ENCODE measurements at places on chromosomes 4 and X. TPM values are rescaled to one million over a fixed set of nuclear protein-coding genes. Genes with fewer than 3 reads are reported as not detected.
A peak's percentile ranks its signal among the peaks of the same experiment; 100 is the strongest.

DNA sequence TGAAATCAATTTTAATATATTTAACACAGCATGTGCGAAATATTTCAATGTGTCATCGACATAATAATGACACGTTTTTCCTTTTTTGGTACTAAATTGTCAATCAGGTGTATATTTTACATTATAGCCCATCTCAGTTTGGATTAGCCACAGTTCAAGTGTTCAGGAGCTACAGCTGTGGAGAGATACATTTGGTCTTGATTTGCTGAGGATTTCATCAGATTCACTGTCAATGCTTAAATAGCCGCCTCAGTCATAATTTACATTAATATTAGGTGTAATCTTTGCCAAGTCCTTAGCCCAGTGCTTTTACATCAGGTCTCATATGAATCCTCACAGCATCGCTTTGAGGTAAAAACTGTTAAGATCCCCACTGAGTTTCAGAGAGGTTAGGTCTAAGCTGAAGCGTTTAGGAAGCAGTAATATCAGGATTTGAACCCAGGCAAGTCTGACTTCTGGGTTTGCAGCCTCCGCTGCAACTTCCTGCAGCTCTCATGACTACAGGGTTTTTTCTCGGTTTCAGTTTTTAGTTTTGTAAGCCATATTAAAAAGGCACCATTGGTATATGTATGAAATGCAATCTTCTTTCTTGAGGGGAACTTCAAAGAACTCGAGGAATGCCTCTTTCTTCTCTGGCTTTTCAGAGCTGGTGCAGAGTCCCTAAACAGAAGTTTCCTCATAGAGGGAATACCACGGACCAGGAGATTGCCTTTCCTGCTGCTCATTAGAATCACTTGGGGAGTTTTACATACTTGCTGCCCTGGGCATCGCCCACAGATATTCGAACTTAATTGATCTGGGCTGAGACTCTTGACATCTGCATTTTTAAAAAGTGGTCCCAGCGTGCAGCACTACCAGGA lies 6.4 kb downstream of the MTM1 start:
- DNase-seq: no peak

The DMD gene
- 12.6 TPM for total RNA-seq

The RBM46 gene
- total RNA-seq: not detected

- no peak for DNase-seq
Measured at GRCh38 chr4:24855741-24856140, 57.1 kb downstream of the CCDC149 start.

GRCh38 chr4:110310795-110311194 lies 112.4 kb upstream of the ELOVL6 start:
- no peak for DNase-seq

DNA sequence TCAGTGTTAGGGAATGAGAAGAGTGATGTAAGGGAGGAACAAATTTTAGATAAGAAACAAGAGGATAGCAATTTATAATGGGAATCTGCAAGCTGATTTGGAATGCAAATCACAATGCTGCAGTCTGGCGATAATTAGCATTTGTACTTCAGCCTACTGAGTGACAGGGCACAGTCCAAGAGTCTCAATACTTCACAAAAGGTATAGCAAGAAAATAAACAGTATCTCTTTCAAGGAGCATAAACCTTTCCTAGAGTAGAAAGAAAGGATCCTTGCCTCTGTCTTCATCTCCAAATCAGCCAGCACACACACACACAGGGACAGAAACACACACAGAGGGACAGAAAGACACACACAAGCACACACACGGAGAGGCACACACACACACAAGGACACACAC lies 1.1 kb upstream of the GPM6A start:
- DNase-seq: no peak

The GYPB gene
- not detected for total RNA-seq

GRCh38 chrX:40735325-40736169 lies at the start of gene MED14:
MED14 (minus strand) TSS chrX:40735542; CDS start chrX:40735412, 130 bp downstream.
- DNase-seq: peak; percentile 95

GRCh38 chrX:119721926-119722325 lies 29.0 kb upstream of the SEPTIN6 start:
- DNase-seq: no peak

- no peak for DNase-seq
Measured at GRCh38 chr4:78707793-78708192, 68.4 kb upstream of the BMP2K start.

GRCh38 chrX:129843209-129843458 lies 552 bp downstream of the ZDHHC9 start:
- DNase-seq: no peak

DNA sequence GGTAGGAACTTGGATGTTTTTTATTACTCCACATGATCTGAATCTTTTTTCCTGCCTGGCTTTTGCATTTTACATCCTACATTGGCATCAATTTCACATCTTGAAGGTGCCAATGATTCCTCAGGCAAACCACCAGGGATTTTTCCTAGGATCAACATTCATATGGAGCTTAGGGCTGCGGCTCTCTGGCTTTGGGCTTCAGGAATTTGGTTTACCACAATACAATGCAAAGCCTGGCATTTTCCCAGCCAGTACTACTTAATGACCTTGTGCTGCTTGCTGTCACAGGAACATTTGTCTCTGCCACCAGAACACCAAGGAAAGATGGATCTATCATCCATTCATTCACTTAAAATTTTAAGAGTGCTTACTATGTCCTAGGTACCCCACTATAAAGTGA lies 180.7 kb downstream of the PDGFC start:
- DNase-seq: no peak

The STATH gene
- not detected for total RNA-seq

The TMEM271 gene
- 0.35 TPM for total RNA-seq

GRCh38 chr4:1627417-1628313 lies 56.4 kb downstream of the FAM53A start:
- DNase-seq: peak; percentile 43

DNA sequence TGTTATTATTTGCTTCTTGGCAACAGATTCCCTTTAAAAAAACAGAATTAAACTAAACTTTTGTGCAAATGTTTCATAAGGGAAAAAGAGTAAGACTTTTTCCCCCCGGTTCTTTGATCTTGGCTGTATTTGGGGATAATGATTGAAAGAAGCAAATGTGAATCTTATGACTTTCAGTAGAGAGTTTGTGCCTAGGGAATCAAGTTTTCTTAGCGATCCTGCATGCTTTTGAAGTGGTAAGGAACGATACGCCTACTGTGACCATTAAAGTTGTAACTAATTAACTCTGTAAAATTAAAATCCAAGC lies 9.0 kb downstream of the ATP10D start:
- no peak for DNase-seq

- DNase-seq: no peak
Measured at GRCh38 chrX:71609095-71609750, 9.1 kb downstream of the CXCR3 start.

The MAGEA10 gene
- not detected for total RNA-seq

DNA sequence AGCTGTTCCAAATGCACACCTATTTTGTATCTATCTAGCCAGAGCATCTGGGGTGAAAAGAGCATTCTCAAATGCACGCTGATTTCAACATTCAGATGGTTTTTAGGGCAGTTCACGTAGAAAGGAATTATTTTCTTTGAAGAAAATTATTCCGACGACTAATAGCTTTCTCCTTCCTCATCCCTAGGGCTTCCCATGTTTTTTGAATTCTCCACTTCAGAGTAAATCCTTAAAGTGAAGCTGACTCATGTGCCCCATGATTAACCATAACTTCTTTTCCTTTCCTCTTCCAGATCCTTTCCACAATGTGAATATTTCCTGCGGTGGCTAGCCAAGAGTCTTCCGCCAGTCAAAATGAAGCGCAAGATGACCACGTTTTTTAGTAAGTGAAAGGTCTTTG lies 86.7 kb upstream of the PDHA1 start:
- DNase-seq: no peak

The CT45A1 gene
- not detected for total RNA-seq

GRCh38 chrX:111581086-111581485 lies 69.6 kb downstream of the SERTM2 start:
- DNase-seq: no peak

DNA sequence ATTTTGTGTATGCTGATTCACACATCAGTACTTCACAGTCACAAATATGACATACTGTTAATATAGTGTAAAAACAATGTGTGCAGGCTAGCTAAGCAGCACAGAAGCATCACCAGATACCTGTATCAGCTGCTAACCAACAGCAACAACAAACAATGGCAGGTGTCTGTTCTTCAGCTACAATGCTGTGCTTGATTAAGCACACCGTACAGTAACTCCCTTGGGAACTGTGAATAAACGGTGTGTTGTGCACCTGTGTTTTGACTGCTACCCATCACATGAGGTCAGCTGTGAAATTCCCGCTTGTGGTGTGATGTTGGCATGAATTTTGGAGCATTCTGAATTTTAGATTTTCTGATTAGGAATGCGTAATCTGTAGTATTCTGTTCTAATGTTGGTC lies 379.7 kb upstream of the FAT1 start:
- DNase-seq: no peak

GRCh38 chr4:140930557-140930956 lies 174.4 kb upstream of the TBC1D9 start:
- no peak for DNase-seq

The PCDH10 gene
- 0.22 TPM for total RNA-seq

DNA sequence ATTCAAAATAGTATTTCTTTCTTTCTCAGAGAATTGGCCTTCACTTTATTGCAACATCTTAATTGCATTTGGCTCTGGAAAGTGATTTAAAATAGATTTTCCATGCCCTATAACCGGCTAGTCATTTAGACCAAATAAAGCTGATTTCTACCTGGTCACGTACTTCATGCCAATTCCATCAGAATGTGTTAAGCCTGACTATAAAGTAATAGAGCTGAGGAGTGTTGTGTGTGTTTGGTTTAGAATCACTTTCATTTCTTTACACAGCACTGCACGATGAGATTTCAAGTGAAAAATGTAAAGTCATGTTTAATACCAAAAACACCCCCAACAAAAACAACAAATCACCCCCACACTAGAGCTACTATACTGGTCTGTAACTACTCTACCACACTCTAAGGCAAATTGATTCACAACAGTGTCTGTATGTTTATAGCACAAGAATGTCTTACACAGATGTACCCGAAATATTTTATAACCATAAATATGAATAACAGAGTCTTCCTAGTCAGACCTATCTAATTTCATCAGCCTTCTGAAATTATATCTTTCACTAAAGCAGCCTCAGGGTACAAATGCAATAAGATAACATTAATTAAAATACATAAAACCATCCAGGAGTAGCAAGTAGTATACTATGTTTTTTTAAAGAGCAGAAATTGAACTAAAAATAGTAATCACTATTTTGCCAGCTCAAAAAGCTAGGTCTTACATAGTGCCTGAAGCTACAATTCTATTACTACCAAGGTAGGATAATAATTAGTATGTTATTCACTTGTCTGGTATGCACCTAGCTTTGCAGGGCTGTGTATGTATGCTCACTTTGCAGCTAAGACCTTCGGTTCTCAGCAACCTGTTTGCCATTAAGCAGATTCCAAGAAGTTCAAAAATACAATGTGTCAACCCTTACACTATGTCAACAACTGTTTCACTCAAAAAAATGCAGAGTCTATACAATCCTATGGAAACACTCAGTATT lies 28.4 kb downstream of the APBB2 start:
- no peak for DNase-seq

The ZNF275 gene
- 6.1 TPM for total RNA-seq

DNA sequence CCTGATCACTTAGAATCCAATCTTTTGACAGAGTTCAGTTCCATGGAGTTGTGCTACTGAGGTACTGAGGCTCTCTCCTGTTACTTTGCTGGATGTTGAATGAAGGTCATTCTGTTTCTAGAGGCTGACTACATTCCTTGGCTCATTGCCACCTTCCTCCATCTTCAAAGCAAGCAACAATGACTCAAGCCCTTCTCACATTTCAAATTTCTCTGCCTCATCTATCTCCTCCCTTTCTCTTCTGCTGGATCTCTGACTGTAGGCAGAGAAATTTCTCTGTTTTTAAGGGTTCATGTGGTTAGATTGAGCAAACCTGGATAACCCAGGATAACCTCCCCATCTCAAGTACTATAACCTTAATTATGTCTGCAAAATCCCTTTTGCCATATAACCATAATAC lies 775.4 kb downstream of the STPG2 start:
- no peak for DNase-seq

DNA sequence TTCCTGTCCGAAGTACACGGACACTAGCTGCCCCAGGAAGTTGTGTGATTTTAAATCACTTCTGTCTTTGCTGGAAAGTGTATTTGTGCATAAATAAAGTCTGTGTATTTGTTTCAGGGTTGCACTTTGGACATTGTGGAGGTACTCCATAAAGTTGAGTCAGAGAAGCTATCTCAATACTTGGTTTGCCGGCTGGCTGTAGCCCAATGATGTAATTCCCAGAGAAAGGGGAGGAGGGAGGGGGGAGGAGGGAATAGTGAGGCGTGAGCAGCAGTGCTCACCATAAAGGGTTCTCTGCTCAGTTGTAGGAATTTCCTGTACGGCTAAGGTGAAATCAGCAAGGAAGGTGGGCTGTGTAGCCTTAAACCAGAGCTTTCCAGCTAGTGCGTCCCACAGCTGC lies 7.5 kb downstream of the APEX2 start:
- DNase-seq: peak; percentile 78

The ATP8A1 gene
- 92.0 TPM for total RNA-seq

DNA sequence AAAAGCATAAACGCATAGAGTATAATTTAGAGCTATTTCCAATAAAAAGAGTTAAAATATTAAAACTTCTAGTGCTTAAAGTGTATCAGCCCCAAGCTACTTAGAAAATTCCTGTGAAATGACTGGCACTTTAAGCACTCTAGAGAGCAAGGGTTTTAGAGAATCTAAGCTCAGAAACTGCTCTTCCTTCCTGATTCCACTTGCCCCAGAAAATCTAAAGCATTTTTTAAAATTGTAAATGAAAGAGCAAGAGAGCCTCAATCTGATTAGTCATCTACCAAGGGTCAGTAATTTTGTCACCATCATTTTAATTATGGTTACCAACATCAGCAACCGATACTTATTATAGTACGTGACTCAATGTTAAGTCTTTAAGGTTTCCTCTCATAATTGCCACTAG lies 25.0 kb downstream of the CTPS2 start:
- DNase-seq: no peak

The PRDM8 gene
- 2.9 TPM for total RNA-seq

DNA sequence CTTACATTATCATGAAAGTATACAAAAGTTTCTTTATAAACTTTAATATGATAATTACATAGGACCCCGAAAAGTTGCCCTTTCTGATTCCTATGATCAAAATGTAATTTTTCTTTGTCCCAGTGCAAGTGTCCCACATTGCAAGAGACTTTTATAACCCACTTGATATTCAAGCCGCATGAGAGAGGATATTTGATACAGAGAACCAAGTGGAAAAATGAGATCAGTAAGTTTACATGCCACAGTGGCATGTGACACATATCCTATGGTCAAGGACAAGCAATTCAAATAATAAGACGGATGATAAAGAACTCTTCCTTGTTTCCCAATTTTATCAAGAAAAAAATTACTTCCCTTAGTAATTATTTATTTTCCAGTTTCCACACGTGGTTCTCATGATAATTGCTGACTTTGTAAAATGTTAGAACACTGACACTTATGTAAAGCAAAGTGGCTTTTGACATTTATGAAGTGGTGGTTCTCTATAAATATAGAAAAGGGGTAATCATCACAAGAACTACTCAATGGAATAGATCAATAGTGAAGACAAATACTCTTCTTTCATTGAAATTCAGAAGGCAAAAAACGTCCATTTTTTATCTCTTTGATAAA lies 273.7 kb upstream of the NOCT start:
- DNase-seq: no peak

The FGA gene
- total RNA-seq: 0.84 TPM

- DNase-seq: no peak
Measured at GRCh38 chr4:10120943-10121567, 4.5 kb upstream of the WDR1 start.
